ENCODE measurements at places on chromosomes 6 and 20. TPM values are rescaled to one million over a fixed set of nuclear protein-coding genes. Genes with fewer than 3 reads are reported as not detected.

The CENPW gene
- total RNA-seq = 4.8 TPM

The SMLR1 gene
- not detected for total RNA-seq

The GTF3C6 gene
- total RNA-seq = 62.6 TPM

The STMND1 gene
- total RNA-seq = not detected

The ZSCAN31 gene
- 25.7 TPM for total RNA-seq

The MICB gene
- total RNA-seq = 29.3 TPM
